ENCODE measurements at places on chromosomes 1 and 21.

GRCh38 chr1:32151319-32151787 is 28.1 kb upstream of the TXLNA start:
- no peak for DNase-seq

GRCh38 chr1:88609051-88609450 is 75.0 kb upstream of the PKN2 start:
- DNase-seq, result no peak

DNA sequence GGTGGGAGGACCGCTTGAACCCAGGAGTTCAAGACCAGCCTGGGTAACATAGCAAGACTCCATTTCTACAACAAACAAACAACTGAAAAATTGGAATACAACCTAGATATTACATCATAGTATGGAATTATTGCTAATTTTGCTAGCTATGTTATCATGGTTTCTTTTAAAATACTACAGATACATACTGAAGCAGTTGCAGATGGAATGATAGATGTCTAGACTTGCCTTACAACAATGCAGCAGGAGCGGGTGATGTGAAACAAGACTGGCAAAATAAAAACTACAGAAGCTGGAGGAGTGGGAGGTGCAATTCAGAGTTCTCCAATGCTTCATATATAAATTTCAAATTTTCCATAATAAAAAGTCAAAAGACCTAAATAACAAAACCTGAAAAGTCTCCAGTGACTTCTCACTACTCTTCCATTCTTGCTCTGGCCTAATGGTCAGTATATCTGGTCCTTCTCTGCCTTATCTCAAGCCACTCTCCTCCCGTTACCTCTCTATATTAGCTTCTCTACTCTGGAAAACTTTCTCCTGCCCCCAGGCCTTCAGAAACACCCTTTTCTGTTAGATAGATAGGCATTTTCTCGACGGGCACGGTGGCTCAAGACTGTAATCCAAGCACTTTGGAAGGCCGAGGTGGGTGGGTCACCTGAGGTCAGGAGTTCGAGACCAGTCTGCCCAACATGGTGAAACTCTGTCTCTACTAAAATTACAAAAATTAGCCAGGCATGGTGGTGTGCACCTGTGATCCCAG is 28.5 kb upstream of the TMEM200B start:
- no peak for DNase-seq

DNA sequence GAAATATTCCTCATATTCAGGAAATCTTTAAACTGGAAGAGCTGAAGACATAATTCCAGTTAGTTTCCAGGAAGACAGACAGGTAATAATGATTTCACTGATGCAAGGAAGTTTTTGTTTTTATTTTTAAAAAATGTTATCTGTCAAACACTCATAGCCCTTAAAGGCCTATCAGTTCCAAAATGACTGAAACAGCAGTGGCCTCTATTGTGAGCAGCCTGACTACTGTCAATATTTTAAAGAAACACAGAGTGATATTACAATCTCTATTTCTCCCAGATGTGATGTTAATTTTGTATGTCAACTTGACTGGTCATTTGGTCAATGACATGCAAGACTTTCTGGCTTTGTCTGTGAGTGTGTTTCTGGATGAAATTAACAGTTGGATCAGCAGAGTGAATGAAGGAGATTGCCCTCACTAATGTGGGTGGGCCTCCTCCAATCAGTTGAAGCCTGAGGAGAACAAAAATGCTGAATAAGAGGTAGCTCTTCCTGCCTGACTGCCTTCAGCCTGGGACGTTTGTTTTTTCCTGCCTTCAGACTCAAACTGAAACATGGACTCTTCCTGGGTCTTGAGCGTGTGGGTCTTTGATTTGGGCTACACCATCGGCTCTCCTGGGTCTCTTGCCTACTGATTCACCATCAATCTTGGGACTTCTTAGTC is 31.3 kb upstream of the SLC30A10 start:
- DNase-seq, result no peak

GRCh38 chr1:96159379-96159778 is 562.2 kb upstream of the PTBP2 start:
- DNase-seq, result no peak

GRCh38 chr1:48916130-48917069 is 139.7 kb upstream of the BEND5 start:
- no peak for DNase-seq

DNA sequence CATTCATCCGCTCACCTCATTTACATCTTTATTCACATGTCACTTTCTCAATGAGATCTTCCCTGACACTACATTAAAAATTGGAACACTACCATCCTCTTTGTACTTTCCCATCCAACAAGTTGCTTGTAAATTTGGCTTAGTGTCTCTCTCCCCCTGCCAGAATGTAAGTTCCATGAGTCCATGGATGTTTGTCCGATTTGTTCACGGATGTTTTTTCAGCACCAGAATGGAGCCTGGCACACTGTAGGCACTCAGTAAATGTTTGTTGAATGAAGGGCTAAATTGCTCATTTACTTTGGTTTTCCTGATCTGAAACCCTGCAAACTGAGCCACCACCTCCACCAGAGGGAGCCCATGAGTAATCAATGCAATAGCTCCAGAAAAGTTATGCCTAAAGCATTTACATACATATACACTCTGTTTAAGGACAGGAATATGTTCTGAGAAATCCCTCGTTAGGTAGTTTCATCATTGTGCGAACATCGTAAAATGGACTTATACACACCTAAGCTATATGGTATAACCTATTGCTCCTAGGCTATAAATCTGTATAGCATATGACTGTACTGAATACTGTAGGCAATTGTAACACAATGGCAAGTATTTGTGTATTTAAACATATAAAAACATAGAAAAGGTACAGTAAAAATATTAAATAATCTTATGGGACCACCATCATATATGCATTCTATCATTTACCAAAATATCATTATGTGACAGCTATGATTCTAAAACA is 2.8 kb upstream of the EYA3 start:
- peak; percentile 49 for DNase-seq

GRCh38 chr21:37028570-37028969 is 22.1 kb downstream of the RIPPLY3 start:
- no peak for DNase-seq

- no peak for DNase-seq
Observed at GRCh38 chr1:110645211-110645610, 29.5 kb downstream of the KCNA3 start.

- no peak for DNase-seq
Observed at GRCh38 chr1:99281105-99281504, 16.8 kb downstream of the PLPPR4 start.

- DNase-seq, result no peak
Observed at GRCh38 chr1:97920276-97920831, 480 bp downstream of the DPYD start.

DNA sequence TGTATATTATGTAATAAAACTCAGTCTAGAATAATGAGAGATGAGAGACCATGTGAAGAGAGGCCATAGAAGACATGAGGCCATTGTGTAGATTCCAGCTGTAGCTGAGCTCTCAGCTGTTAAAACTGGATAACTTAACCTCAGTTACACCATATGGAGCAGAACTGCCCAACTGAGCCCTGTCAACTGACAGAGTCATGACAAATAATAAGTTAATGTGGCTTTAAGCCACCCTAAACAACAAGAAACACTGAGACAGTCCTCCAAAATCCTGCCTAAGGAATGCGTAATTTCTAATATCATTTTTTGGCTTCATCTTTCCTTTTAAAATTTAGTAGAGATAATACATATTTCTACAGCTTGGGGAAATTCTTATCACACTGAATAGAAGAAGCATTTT is 580.0 kb upstream of the RGS18 start:
- DNase-seq, result no peak

GRCh38 chr1:183087001-183087400 is 63.8 kb downstream of the LAMC1 start:
- no peak for DNase-seq

- DNase-seq, result no peak
Observed at GRCh38 chr1:199856216-199856780, 171.2 kb upstream of the NR5A2 start.

Data from left ventricle myocardium inferior (tissue), 1 donor.